Neuronal stem cell (in vitro differentiated cells): ENCODE measurements at places on chromosomes 6 and 20.

GRCh38 chr20:44701118-44701857 is 13.9 kb upstream of the CCN5 start:
- no peaks in the 10 kb centered on the region for H3K36me3 ChIP-seq
- H3K27me3 ChIP-seq, result peaks cover 4% of the 10 kb centered on the region
- peaks cover 9% of the 10 kb centered on the region for H3K4me1 ChIP-seq
- no peak for DNase-seq
- no peak overlapping the region for H3K4me3 ChIP-seq
- H3K27ac ChIP-seq, result no peak overlapping the region

- H3K4me3 ChIP-seq, result no peak overlapping the region
- peaks cover 4% of the 10 kb centered on the region for H3K4me1 ChIP-seq
- no peak overlapping the region for H3K27ac ChIP-seq
These were observed 6.0 kb upstream of the TRIM26 start for GRCh38 chr6:30219244-30219643.

DNA sequence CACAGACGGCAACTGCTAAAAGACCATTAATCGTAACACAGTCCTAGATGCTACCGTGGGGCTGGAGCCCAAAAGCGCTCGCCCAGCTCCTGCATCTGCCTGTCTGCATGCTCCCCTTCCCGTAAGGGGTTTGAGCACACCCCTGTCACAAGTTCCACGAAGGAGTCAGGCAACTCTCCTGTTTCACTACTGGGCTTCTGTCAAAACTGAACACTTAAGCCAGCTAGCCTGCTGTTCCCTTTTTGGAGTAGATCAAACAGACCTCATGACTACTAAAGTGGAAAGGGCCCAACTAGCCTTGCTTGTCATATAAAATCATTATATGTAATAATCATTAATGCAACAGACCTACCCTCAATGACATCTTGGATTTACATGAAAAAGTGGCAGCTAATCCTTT is 61.3 kb downstream of the TRMT11 start:
- no peaks in the 10 kb centered on the region for H3K4me1 ChIP-seq
- H3K4me3 ChIP-seq, result no peak overlapping the region
- no peaks in the 10 kb centered on the region for H3K27me3 ChIP-seq
- DNase-seq, result no peak
- H3K27ac ChIP-seq, result no peak overlapping the region
- H3K36me3 ChIP-seq, result peaks cover 9% of the 10 kb centered on the region

DNA sequence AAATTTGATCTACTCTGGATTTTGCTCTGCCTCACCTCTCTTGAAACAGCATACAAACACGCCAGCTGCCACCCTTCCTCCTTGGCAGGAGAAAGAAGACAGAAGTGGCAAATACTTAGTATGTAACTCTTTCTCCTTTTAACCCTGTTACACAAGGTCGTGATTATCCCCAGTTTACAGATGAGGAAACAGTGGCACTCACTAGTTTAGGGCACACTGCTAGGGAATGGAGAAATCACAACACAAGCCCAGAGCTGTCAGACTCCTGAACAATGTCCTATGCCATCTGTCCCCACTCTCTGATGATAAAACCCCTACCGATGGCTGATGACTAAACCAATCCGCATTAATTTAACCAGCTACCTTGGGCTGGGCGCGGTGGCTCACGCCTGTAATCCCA is 79.7 kb downstream of the FGD2 start:
- no peak overlapping the region for H3K27ac ChIP-seq
- no peaks in the 10 kb centered on the region for H3K4me1 ChIP-seq
- H3K36me3 ChIP-seq, result no peaks in the 10 kb centered on the region
- H3K27me3 ChIP-seq, result no peaks in the 10 kb centered on the region
- no peak overlapping the region for H3K4me3 ChIP-seq
- no peak for DNase-seq

GRCh38 chr6:3356056-3356823 is 97.5 kb downstream of the PSMG4 start:
- H3K27me3 ChIP-seq, result no peaks in the 10 kb centered on the region
- peak overlapping the region; percentile 60 for H3K4me3 ChIP-seq
- peak overlapping the region; percentile 86 for H3K27ac ChIP-seq
- peak; percentile 78 for DNase-seq
- H3K4me1 ChIP-seq, result peaks cover 20% of the 10 kb centered on the region
